ENCODE measurements at places on chromosomes 7 and 10.

DNA sequence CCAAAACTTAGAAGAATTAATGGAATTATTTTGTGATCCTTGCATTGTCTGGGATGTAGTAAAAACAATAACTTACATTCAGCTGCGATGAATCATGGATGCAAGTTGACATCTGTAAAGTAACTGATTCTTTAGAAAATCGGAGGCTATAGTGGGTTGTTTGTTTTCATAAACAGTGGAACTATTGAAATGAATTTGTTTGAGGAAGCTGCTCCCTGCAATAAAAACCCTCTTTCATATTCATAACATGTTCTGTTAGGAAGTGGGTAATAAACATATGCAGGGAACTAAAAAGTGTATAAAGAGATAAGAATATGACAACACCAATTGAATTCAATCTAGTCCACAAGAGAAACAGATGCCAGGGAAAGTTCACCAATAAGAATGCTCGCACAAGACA is 53.6 kb downstream of the AGMO start:
- no peak for DNase-seq

- no peak for DNase-seq
These were observed 48.4 kb upstream of the MGMT start for GRCh38 chr10:129418496-129419225.

- no peak for DNase-seq
These were observed 68.1 kb upstream of the GRID1 start for GRCh38 chr10:86434656-86435055.

DNA sequence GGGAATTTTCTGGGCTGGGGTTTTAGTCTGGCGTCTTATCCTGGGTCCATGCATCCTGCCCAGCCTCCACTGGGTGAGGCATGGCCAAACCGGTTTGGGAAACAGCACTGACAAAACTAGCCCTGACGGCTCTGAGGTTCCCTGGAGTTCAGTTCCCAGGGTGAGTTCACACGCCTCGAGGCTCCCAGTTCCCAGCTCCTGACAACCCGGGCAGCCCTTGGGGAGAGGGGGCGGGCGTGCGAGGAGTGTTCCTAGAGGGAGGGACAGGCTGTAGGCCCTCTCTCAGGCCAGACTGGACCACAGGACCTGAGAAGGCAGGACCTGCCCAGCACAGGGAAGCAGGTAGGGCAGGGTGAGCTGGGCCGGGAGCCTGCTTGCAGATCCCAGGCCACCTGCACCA is 82.3 kb upstream of the PPIF start:
- DNase-seq = no peak

DNA sequence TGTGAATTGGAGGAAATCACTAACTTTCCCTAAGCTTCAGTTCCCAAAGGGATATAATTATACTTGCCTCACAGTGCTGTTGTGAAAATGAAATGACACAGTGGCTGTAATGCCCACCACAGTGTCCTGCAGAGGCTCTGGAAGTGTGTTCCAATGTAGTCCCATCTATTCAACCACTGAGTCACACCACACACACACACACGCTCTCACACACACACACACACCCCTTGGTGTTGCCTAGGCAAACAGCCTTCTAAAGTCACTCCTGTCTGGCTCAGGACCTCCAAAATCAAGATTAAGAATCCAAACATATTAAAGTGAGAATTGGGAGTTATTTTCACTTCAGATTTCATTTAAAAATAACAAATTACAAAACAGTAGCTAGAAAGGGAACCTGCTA is 73.3 kb downstream of the NRCAM start:
- DNase-seq = no peak

- DNase-seq = no peak
These were observed 105.9 kb upstream of the ZNF716 start for GRCh38 chr7:57343901-57344622.

GRCh38 chr10:16787361-16787791 is 29.8 kb downstream of the RSU1 start:
- DNase-seq = no peak

- no peak for DNase-seq
These were observed 273.3 kb upstream of the SP4 start for GRCh38 chr7:21154614-21155013.

DNA sequence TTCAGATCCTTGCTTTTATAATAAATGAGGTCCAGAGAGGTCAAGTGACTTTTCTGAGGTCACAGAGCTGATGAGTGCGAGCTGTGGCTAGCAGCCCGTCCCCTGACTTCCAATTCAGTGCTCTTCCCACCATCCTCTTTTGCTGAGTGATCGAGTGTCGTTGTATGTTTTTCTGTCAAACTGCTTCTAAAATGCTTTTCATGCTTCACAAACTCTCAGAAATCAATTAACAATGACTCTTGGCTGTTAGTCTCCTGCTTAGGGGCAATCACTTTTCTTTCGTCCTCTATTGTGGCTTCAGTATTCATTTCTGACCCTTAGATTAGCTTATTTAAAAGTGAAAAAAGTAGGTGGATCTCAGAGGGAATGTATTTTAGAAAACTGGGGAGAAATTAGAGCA is 423.7 kb downstream of the DPP6 start:
- no peak for DNase-seq

GRCh38 chr7:128959296-128959695 is 21.6 kb downstream of the IRF5 start:
- DNase-seq = no peak

- DNase-seq = no peak
These were observed 44.5 kb downstream of the MKI67 start for GRCh38 chr10:128081720-128082119.

DNA sequence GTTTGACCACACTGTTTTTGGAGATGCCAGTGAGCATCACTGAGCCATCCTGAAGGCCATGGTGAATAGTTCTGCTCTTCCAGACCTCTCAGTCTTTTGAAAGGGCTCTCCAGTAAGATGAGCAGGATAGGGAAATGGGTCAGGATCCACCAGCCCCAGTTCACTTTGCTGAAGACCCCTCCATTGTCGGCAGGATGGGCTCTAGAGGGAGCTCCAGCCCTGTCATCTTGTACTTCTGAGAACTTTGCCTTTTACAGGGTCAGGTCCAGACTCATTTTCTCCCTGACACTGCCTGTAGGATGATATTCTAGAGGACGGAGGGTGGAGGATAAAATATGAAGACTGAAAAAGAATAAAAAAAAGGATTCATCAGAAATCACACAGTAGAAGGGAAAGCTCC is 13.1 kb downstream of the LHFPL3 start:
- no peak for DNase-seq

DNA sequence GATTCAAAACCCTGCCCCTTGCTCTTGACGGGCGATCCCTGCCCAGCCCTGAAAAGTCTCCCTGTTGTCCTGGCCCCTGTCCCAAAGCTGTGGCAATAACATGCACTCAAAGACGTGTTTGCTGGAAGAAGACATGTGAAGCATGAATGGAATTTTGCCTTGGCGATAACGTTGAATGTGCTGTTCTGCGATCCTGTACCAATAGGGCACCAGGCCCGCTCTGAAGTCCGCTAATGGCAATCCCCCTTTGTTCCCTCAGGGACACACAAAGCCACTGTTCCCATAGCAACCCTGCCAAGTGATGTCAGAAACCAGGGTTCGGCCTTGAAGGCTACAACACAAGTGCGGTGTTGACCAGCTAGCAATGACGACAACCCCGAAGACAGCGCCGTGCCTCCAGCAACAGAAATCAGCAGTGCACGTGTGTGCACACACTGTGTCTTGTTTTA is 284.6 kb downstream of the KLF6 start:
- DNase-seq = peak; percentile 31

DNA sequence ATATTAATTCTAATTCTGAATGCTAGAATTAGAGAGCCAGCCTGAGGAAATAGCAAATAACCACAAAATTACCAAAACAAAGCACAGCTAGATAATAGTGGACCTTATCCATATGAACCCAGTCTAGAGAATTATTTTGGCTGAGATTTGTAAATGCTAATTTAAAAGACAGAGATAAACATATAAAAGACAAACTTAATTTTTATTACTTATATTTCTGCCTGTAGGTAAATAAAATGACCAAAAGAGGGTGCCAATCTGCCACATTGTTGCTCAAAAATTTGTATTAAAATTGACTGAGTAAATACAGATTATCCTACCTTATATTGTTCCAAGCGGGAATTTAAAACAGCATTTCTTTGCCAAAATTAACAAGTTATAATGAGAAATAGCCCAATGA is 20.2 kb downstream of the RTKN2 start:
- DNase-seq = no peak

GRCh38 chr7:134060874-134061273 is 66.3 kb upstream of the LRGUK start:
- DNase-seq = no peak

GRCh38 chr7:898855-899681 is 22.7 kb downstream of the GET4 start:
- no peak for DNase-seq

DNA sequence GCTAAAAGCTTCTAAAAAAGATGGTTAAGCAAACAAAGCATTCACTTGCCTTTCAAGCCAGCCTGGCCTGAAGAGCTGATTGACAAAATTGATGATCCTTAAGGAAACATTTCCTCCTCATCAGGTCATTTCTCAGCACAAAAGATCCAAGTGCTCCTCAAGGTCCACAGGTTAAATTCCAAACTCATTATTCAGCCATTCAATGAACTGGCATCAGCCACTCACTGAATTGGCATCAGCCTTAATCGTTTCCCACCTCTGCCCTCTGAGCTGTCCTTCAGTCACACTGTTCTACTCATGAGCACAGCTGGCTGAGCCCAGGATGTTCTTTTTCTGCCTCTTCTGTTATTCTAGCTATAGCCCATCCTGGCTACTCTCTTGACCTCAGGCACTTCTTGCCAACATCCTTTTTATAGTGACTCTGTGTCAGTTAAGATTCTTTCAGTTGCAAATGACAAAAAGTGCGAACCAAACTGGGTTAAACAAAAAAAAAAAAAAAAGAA is 147.5 kb downstream of the RAB11FIP2 start:
- no peak for DNase-seq

- no peak for DNase-seq
These were observed 25.7 kb upstream of the LOXL4 start for GRCh38 chr10:98293550-98294269.

- DNase-seq = no peak
These were observed 19.0 kb upstream of the MGMT start for GRCh38 chr10:129448086-129448485.

GRCh38 chr7:105782391-105783042 is 93.9 kb downstream of the ATXN7L1 start:
- peak; percentile 73 for DNase-seq

DNA sequence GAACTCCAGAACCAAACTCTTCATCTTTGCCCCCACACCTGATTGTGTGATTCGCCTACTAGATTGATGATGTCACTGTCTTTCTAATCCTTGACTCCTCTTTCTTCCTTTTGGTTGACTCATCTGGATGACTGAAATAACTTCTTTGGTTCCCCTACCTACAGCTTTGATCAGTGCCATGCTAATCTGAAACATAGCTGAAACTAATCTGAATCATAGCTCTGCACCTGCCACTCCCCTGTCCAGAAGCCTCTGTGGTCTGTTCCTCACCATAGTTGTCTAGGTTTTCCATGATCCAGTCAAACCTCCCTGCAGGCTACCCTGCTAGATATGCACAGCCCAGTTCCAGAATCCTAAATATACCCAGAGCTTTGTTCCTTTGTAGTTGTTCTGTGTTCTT is 51.9 kb downstream of the ZNF365 start:
- DNase-seq = no peak

DNA sequence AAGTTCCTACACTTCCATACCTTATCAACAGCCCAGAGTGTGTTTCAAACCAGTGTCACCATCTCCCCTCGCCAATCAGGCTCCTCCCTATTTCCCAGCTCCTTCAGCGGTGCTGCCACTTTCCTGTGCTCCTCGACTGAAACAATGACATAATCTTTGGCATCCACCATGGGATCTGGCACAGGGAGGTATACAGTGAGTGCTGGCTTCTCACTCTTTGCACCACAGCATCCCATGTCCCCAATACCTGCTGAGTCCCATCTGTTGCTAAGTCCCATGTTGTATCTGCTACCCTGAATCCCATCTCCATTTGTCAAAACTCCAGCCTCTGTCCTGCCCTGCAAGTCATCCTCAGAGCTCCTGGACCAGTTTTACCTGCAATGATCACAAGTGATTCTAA is 15.4 kb downstream of the PAXIP1 start:
- DNase-seq = no peak

DNA sequence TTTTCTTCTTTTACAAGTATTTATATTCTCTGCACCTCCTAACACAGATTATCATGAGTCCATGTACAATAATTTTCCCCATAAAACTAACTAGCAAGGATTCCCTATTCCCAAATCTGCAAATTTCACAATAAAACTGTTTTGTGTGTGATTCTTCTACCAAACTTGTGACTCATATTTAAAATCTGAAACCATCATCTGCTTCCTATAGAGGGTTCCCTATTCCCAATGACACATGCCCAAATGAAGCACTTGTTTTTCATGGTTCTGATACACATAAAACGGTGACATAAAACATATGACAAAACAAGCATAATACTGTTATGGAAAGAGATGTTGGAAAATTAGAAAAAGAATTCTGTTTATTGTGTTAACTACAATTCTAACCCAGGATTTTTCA is 657.6 kb downstream of the PARD3 start:
- no peak for DNase-seq

GRCh38 chr10:60314069-60314940 is 75.4 kb downstream of the ANK3 start:
- peak; percentile 34 for DNase-seq

- DNase-seq = no peak
These were observed 34.3 kb upstream of the PHF14 start for GRCh38 chr7:10939237-10939910.

- no peak for DNase-seq
These were observed 60.7 kb downstream of the CD36 start for GRCh38 chr7:80699045-80699638.

DNA sequence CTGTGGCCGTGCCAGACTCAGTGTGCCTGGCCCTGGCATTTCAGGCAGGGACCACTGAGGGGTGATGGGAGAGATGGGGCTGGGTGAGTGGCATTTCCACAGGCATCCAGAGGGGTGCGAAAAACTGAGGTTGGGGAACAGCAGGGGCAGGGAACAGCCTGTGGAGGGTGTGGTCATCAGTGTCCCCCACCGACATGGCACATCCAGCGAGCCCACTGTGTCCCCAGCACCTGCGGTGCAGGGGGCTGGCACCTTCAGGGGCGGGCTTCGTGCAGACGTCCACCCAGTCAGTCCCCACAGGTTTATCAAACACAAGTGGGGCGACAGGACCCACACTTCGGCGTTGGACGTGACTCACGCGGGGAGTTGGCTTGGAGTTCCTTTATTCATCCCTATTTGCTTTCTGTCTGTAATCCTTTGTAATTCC is 14.8 kb downstream of the CUX1 start:
- no peak for DNase-seq

All from GM04504 (cell line).